ENCODE measurements at places on chromosomes 6 and 20.

- peaks cover 6% of the 10 kb centered on the region for H3K4me1 ChIP-seq
- H3K4me3 ChIP-seq: no peak overlapping the region
- no peak for DNase-seq
- no peaks in the 10 kb centered on the region for H3K27me3 ChIP-seq
- H3K27ac ChIP-seq: no peak overlapping the region
Measured at GRCh38 chr6:89508755-89509563, 76.0 kb downstream of the ANKRD6 start.

- H3K36me3 ChIP-seq: no peaks in the 10 kb centered on the region
- no peaks in the 10 kb centered on the region for H3K4me1 ChIP-seq
- no peaks in the 10 kb centered on the region for H3K27me3 ChIP-seq
Measured at GRCh38 chr6:42152024-42152423, 9.6 kb upstream of the C6orf132 start.

- H3K27ac ChIP-seq: no peak overlapping the region
- H3K27me3 ChIP-seq: no peaks in the 10 kb centered on the region
- no peak overlapping the region for H3K4me3 ChIP-seq
- no peak for DNase-seq
- H3K36me3 ChIP-seq: no peaks in the 10 kb centered on the region
Measured at GRCh38 chr6:379410-380181, 12.0 kb upstream of the IRF4 start.

GRCh38 chr6:117483004-117483644, 650 bp downstream of the DCBLD1 start:
- DNase-seq: peak; percentile 86
- H3K4me1 ChIP-seq: peaks cover 5% of the 10 kb centered on the region
- H3K36me3 ChIP-seq: no peaks in the 10 kb centered on the region
- H3K4me3 ChIP-seq: peak overlapping the region; percentile 74
- no peaks in the 10 kb centered on the region for H3K27me3 ChIP-seq

- no peak for DNase-seq
- H3K27ac ChIP-seq: no peak overlapping the region
- H3K27me3 ChIP-seq: no peaks in the 10 kb centered on the region
Measured at GRCh38 chr6:51099201-51099600, 280.5 kb downstream of the TFAP2B start.

DNA sequence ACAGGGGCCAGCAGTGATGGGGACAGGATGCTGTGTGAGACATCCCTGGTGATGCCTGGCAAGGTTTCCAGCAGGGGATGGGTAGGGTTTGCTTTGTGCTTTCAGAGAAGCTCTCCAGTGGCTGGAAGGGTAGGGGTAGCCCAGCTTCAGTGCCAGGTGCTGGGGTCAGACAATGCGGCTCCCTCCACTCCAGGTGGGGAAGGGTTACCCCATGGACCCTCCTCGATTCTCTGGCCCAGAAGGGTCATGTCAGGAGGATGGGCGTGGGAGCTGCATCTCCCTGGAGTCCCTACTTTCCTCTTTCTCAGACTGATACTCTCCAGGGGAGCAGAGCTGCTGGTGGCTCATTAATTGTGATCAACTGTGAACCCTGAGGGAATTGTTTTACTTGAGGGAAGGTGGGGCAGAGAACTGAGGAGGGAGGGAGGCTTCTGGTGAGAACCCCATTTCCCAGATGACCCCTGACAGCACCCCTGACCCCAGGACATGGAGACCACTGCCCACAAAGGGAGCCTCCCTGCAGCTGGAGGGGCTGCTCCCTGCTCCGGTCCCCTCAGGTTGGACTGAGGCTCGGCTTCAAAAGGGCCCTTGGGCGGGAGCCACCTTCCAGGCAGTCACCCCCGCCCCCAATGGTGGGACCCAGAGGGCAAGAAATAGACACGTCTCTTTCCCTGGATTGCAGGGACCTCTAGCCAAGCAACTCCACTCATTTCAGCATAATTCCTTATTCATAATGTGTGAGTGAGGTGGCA, 100.9 kb upstream of the BHLHE23 start:
- no peak overlapping the region for H3K4me3 ChIP-seq
- no peak for DNase-seq
- H3K27me3 ChIP-seq: no peaks in the 10 kb centered on the region
- no peaks in the 10 kb centered on the region for H3K4me1 ChIP-seq
- no peaks in the 10 kb centered on the region for H3K36me3 ChIP-seq

DNA sequence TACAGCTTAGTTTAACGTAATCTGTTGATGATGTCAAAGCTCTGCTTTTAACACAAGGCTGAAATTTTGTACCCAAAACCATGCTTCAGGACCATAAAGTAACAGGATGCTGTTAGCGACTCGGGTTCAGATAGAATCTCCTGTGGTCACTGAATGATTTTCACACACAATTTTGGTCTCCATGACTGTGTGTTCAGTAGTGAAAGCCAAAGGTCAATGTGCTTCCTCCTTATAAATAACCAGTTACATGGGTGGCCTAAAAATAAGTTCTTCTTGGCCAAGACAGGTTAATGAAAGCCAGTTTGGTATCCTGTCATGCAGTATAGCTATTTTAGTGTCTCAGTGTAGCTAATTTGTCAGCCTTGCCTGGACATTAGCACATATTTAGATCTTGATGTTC, 19.1 kb upstream of the LOC128125822 start:
- H3K4me1 ChIP-seq: no peaks in the 10 kb centered on the region
- no peak overlapping the region for H3K27ac ChIP-seq
- no peak overlapping the region for H3K4me3 ChIP-seq
- no peaks in the 10 kb centered on the region for H3K27me3 ChIP-seq

GRCh38 chr20:32019156-32019510, 8.9 kb downstream of the CCM2L start:
- DNase-seq: peak; percentile 80
- H3K36me3 ChIP-seq: no peaks in the 10 kb centered on the region
- H3K4me1 ChIP-seq: no peaks in the 10 kb centered on the region
- H3K4me3 ChIP-seq: no peak overlapping the region
- H3K27ac ChIP-seq: no peak overlapping the region
- H3K27me3 ChIP-seq: no peaks in the 10 kb centered on the region

DNA sequence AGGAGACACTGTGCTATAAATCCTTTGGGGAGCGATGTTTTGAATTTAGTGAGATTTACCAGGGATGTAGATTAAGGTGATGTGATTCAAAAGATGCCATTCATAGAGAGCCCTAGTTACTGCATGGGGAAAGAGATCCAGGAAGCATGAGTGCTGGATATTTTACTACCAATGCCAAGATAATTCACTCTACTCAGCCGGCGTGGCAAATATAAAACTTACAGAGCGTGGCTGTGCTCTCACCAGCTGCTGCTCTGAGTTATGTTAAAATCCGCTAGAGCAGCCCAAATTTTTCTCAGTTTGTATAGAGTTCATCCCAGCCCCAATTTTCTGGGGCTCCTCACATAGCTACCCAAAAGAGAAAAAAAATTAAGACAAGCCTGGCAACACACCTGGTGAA, 48.6 kb downstream of the BFSP1 start:
- no peak overlapping the region for H3K4me3 ChIP-seq
- no peaks in the 10 kb centered on the region for H3K27me3 ChIP-seq
- H3K36me3 ChIP-seq: no peaks in the 10 kb centered on the region
- DNase-seq: no peak
- no peaks in the 10 kb centered on the region for H3K4me1 ChIP-seq
- no peak overlapping the region for H3K27ac ChIP-seq

DNA sequence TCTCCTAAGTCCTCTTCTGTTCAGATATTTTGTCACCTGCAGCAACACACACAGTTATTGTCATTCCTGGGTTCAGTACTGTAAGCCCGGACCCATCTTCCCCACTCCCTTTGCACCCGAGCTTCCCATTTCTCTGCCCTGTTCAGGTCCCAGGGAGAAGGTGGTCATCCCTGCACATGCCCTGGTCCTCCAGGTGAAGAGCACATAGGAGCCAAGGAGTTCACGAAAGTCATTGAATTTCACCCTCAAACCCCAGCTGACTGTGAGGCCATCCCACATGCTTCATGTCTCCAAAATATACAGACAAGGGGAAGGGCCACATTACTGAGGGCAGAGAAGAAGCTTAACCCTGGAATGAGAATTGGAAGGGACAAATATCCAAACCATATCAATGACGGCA, 8.1 kb downstream of the HLA-DPA1 start:
- H3K27me3 ChIP-seq: no peaks in the 10 kb centered on the region
- no peaks in the 10 kb centered on the region for H3K36me3 ChIP-seq
- DNase-seq: no peak
- H3K27ac ChIP-seq: no peak overlapping the region
- H3K4me3 ChIP-seq: no peak overlapping the region

DNA sequence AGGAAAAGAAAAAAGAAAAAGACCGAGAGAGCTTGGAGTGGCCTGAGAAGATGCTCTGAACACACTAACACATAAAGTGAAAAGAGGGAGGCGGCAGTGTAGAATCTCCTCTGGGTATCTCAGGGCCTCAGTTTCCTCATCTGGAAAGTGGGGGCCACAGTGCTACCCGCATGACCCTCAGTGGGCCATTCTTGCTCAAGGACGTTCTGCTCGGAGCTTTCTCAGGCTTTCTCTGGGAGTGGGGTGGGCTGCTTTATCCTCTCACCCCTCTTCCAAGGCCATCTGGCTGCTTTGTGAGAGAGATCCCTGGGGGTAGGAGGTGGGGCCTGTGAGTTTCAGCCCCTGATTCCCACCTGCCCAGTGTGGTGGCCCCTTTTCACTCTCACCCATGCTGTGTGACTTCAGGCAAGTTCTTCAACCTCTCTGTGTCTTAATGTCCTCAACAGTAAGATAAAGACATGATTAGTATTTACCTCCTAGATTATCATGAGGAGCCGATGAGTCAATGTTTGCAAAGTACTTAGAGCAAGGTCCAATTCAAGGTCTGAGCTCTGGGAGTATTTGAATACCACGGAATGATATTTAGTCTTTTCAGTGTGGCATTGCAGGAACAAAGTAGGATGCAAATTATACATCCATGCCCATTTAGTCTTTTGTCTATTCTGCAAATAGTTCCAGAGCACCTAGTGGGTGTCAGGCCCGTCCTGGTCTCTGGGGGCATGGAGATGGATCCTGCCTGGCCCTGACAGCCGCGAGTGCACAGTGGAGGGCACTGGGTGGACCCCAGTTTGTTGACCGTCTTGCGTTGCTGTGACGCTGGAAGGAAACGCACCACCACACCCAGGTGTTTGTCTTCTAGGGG, 34.3 kb downstream of the SRC start:
- no peak overlapping the region for H3K27ac ChIP-seq
- no peaks in the 10 kb centered on the region for H3K27me3 ChIP-seq
- no peak for DNase-seq
- no peak overlapping the region for H3K4me3 ChIP-seq
- H3K4me1 ChIP-seq: no peaks in the 10 kb centered on the region
- H3K36me3 ChIP-seq: peaks cover 1% of the 10 kb centered on the region

DNA sequence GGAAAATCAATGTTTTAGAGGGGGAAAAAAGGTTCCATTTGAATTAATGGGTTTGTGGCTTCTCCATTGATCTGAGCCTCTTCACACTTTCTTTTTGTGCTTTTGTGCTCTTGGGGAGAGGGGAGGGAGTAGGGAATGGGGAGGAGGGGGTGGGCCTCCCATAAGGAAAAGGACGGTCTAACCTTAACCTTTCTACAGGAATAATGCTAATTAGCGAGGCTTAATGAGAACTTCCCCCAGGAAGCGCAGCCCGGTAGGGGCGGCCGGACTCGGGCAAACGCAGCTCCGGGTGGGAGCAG, 103.0 kb downstream of the NOL4L start:
- H3K27me3 ChIP-seq: peaks cover 2% of the 10 kb centered on the region
- H3K4me3 ChIP-seq: peak overlapping the region; percentile 83

DNA sequence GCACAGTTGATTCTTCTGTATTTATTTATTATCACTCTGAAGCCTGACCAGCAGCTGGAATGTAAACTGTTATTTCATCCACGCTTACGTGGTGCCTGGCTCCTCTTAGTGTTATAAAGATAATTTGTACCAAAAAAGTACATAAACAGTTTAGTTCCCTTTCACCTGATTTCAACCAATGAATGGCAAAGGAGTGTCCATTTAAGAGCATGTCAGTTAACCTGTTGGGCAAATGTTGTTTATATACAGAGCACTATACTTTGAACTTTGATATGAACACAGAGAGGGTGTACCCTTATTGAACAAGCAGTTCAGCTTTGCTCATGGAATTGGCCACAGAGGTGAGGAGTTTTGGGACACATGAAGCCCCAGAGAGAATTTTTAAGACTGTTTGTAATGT, 7.2 kb upstream of the CTCFL start:
- no peak for DNase-seq
- no peaks in the 10 kb centered on the region for H3K4me1 ChIP-seq
- no peak overlapping the region for H3K4me3 ChIP-seq
- H3K27ac ChIP-seq: no peak overlapping the region
- no peaks in the 10 kb centered on the region for H3K27me3 ChIP-seq

DNA sequence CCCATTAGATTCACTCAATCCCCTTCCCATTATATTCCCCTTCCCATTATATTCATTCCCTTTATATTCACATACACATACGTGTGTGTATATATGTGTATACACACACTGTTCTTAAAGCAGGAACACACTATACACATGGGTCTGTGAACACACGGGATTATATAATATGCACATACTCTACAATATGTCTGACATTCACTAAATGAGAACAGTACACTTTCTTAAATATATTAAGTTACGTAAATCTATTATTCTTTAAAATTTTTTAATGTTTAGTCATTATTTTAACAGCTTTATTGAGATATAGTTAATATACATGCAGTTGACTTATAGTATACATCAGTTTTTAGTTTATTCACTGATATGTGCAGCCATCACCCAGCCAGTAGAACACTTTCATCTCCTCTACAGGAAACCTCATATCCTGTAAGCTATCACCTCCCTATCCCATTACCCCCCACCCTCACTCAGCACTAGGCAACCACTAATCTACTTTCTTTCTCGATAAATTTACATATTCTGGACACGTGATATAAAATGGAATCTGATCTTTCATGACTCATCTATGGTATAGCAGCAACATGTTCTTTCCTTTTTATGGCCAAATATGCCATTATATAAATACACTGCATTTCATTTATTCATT, 13.9 kb upstream of the SUMO4 start:
- no peak overlapping the region for H3K4me3 ChIP-seq
- H3K4me1 ChIP-seq: no peaks in the 10 kb centered on the region
- H3K27ac ChIP-seq: no peak overlapping the region
- no peaks in the 10 kb centered on the region for H3K27me3 ChIP-seq
- H3K36me3 ChIP-seq: no peaks in the 10 kb centered on the region
- DNase-seq: no peak

DNA sequence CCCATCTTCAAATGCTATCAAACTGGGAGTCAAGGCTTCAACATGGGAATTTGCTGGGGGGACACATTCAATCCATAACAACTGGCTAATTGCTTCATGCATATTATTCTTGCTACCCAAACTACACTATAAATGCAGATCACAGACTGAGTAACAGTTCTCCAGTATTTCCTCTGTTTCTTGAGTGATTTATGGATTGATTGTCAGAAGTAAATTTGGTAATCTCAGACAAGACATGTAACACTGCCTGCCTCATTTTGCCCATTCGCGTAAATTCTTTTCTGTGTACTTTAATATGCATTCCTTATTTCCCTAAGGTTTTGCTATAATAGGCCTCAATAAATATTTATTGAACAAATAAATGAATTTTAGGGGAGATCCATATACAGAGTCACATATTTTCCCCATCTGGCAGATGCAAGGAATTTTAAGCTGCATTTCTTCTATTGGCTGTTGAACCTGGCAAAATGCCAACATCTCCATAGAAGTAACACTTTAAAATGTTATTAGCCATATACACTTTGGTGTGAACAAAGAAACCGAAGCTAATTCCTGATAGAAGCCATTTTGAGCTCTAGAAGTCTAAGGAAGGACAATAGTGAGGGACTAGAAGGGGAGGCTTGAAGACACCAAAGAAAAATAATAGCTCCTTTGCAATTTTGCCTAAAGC, 98.2 kb downstream of the QRSL1 start:
- no peak overlapping the region for H3K27ac ChIP-seq
- no peak for DNase-seq
- no peaks in the 10 kb centered on the region for H3K27me3 ChIP-seq
- no peaks in the 10 kb centered on the region for H3K4me1 ChIP-seq

All from mesendoderm (in vitro differentiated cells).